Stimulated activated CD4-positive, alpha-beta T cell treated with anti-CD3 and anti-CD28 coated beads, Interleukin-4, amount 100 ng/mL, for 4 hours (primary cell): ENCODE measurements at places on chromosomes 6 and 20.

DNA sequence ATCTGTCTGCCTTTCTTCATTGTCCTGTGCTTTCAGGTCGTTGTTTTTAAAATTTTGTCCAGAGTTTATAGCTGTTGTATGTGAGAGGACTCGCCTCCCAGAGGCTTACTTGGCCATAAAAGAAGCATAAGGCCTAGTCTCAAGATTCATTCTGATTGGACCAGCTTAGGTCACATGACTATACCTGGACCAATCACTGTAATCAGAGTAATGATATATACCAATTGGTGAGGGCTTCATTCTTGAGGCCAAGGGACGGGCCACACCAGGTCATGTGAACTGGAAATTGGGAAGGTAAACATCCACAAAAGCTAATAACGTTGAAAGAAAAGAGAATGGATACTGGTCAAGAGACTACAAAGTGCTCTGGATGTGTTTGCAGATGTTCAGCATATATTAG, 141.4 kb upstream of the SULF2 start:
- no peak for DNase-seq

DNA sequence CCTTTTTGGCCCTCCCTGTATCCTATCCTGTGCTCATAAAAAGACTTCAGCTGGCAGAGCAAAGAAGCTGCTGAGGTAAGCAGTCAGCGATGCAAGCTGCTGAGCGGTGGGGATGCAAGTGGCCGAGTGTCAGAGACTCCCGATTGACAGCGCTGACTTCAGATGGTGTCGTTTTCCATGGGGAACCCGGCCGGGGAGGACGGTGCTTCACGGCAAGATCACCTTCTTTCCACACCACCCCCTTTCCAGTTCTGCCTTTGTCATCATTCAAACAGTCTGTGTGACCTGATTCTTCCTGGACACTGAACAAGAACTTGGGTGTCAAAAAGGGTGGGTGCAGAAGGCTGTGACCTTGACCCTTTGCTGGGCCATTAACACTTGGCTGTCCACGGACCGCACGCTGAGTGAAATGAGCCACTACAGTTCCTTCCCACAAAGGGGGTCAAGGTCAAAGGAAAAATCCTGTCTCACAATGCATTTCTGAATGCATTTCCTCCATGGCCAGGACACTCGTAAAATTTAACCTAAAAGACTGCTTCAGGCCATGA, 52.9 kb upstream of the UNC93A start:
- DNase-seq = no peak

DNA sequence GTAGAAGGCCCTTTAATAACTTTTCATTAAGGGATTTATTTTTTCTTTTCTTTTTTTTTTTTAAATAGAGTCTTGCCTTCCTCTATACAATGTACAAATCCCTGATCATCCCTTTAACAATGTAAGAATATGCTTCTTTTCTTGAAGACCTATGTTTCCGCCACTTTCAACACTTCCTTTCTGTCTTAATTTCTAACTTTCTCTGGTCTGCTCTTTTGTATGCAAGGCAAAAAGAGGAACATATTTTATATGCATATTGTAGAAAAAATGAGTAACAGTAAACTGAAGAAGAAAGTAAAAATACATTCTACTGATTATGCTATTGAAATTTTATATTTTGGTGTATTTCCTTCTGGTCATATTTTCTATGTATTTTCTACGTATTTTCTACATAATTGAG, 484.7 kb downstream of the TFAP2B start:
- DNase-seq = no peak

DNA sequence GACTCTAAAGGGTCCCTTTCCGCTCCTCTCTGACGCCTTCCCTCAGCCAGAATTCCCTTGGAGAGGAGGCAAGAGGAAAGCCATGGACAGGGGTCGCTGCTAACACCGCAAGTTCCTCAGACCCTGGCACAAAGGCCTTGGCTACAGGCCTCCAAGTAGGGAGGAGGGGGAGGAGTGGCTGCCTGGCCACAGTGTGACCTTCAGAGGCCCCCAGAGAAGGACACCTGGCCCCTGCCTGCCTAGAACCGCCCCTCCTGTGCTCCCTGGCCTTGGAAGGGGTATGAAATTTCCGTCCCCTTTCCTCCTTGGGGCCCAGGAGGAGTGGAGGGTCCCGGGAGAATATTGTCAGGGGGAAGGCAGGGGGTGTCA, 2.7 kb downstream of the VEGFA start:
- no peak for DNase-seq

GRCh38 chr6:35090734-35091133, 50.4 kb downstream of the TCP11 start:
- DNase-seq = no peak

- no peak for DNase-seq
Measured at GRCh38 chr20:61521687-61522420, 269.8 kb downstream of the CDH4 start.

DNA sequence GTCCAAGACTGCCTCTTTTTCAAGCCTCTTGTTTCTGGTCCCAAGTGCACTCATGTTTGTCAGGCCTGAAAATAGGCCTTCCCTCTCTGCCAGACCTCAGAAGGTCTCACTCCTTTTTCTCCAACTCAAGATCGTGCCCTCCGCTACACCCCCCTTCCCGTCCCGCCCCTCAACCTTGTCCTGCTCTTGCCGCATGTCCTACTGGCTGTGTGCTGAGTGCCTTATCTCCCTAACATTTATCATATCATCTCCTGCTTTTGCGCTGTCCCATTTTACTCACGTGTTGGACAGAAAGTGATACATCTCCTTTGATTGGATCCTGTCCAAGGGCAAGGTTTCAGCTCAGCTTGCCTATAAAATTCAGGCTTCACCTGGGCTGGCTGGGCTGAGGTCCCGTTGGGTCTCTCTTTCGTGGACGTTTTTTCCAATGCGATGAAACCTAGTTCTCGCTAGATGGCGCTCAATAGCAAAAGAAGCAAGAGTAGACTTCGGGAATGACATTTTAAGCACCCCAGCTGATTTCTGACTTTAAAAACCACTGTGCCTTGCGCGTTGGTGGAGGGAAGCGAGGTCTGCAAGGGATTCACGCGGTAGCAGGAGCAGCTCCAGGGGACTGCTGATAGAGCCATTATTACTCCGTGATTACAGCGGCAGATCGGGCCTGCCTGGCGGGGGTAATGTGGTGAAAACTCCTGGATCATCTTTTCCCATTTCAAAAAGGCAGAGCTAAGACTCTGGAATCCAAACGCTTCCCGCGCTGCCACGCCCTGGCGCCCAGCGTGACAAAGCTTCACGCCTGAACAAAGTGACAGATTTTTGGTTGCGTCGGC, 137.6 kb downstream of the IMPG1 start:
- peak; percentile 10 for DNase-seq

DNA sequence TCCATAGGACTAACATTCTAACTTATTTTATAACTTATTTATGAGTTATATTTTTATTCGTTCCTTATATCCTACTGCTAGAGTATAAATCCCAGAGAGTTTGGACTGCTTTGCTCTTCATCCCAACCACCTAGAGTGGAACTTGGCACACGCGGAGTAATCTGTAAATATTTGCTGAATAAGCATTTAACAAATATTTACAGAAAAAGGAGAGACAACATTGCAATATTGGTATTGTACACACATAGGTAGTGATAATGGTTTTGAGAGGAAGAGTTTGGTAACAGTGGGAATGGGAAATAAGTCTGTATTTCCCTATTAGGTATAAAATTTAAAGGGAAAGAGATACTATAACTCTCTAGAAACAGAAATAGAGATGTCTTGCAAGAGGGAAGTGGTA, 634.8 kb upstream of the CITED2 start:
- DNase-seq = no peak

GRCh38 chr6:81838724-81839426, 86.4 kb upstream of the TENT5A start:
- no peak for DNase-seq

DNA sequence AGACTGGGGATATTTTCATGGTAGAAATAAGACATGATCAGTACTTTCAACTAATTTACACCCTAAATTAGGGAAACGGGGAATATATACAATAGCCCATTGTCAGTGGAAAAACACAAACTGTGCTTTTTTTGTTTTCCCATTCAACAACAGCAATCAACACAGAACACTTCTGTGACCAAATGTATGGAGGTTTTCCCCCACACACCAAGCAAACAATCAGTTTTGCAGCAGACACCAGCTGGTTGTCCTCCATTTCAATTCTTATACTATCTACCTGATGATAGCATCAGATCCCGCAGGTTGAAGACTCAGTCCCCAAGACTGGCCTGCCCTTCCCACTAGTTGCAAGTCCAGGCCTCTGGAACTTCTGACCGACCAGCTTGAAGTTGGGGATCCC, 4.5 kb downstream of the HINT3 start:
- DNase-seq = no peak

GRCh38 chr6:133854364-133855275, 34.3 kb upstream of the TCF21 start:
- no peak for DNase-seq

DNA sequence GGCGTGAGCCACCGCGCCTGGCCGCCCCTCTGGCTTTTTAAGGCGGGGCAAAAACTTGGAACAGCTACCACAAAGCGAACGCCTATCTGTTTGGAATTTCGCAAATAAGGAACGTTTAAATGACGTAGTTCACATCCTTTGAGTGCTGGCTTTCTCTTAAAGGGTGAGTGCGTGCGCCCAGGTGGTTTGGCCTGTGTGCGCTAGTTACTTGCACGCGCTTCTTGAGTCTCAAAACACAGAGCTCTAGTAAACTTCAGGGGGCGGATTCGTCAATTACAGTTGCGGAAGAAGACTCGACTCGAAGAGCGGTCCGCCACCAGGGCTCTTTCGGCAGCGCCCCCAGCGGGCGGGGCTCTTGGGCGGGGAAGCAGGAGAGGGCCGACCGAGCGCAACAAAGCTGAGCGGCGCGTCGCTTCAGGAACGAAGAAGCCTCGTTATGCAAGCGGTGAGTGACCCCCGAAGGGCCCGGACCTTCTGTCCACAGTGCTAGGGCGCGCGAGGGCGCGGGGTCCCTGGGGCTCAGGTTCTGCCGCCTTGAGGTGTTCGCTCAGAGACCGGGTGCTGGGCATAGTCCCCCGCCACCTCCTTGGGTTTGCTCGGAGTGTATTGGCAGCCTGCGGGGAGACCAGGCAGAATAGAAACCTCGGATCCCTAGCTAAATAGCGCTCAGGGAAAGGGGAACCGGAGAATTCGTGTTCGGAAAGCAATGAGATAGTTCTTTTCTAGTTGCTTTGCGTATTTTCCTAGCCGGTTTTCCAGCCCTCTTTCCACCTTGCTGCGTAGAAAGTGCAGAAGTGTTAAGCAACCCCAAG, at the start of gene SYCP2L:
SYCP2L (plus strand) TSS at position 362 of the 812 bp plus-strand sequence; CDS start at position 437, 75 bp downstream.
- DNase-seq = no peak

- DNase-seq = no peak
Measured at GRCh38 chr6:155377061-155377460, 62.8 kb upstream of the TFB1M start.

DNA sequence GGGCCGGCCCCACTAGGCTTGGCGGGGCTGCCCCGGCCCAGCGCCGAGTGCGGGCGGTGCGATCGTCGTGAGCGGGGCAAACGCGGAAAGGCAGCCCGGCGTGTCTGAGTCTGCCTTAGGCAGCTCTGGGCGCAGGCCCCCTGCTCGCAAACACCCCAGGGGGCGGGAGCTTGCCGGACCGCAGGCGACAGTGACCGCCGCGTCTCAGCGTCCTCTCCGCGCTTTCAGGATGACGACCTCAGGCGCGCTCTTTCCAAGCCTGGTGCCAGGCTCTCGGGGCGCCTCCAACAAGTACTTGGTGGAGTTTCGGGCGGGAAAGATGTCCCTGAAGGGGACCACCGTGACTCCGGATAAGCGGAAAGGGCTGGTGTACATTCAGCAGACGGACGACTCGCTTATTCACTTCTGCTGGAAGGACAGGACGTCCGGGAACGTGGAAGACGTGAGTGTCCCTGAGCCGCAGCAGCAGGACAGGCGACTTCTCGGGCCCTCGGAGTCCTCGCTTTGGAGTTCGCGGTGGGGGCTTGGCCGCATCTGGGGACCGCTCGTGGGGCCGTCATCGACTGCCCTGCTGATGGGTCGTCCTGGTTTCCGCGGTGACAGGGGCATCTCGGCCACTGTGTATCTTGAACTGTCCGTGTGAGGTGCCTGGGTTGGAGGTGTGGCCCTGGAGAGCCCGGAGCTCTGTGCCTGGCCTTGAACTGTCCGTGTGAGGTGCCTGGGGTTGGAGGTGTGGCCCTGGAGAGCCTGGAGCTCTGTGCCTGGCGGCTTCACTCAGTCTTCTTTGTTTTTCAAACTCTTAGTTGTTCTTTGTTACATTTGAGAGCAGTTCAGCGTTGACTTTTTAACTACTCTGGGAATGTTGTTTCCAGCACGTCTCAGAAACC, 786 bp downstream of the ADRM1 start:
- DNase-seq = peak; percentile 23

- no peak for DNase-seq
Measured at GRCh38 chr6:163259689-163260088, 154.8 kb upstream of the QKI start.

DNA sequence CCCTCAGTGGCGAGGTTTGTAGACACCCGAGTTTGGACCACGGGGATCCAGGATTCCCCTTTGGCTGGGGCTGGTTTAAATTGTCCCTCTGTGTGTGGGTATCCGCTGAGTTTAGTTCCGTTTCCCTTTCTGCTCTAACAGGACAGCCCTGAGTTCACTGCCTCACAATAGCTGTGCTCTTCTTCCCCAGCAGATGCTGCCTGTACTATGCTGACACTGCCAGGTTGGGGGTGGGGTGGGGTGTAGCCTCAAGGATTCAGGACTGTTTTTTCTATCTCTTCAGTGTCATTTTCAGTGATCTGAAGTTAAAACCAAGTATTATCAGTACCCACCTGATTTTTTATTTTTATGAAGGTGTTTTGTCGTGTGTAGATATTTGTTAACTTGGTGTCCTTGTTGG, 655.0 kb downstream of the COL12A1 start:
- no peak for DNase-seq

DNA sequence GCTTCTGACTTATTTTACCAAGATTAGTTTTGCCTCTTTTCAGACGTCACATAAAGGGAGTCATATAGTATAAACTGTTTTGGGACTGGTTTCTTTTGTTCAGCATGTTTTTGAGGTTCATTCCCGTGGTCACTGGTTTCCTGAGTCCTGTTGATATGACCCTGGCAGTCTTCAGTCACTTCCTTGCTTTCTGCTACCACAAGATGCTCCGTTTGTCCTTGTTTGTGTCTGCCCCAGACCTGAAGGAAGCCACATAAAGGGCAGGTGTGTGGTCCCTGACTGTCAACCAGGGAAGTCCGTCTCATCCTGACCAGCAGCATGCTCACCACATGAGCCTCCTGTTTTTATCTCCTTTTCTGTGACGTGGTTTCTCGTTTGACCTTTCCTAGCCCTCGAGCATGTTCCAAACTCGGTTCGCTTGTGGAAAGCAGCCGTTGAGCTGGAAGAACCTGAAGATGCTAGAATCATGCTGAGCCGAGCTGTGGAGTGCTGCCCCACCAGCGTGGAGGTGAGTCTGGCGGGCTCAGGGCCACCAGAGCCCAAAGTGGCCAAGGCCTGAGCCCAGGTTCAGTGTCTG, 26.1 kb upstream of the C20orf204 start:
- no peak for DNase-seq

GRCh38 chr6:136747507-136747906, 44.8 kb downstream of the MAP3K5 start:
- DNase-seq = no peak

GRCh38 chr6:39876111-39876510, 58.2 kb downstream of the MOCS1 start:
- DNase-seq = no peak

- DNase-seq = no peak
Measured at GRCh38 chr6:79574630-79575225, 37.5 kb upstream of the LCA5 start.
